ENCODE measurements at places on chromosomes 13 and 19.

- DNase-seq = peak; percentile 72
Measured at GRCh38 chr19:46065486-46066071, 24.8 kb upstream of the IGFL4 start.

- DNase-seq = no peak
Measured at GRCh38 chr13:71661921-71662320, 205.1 kb downstream of the DACH1 start.

DNA sequence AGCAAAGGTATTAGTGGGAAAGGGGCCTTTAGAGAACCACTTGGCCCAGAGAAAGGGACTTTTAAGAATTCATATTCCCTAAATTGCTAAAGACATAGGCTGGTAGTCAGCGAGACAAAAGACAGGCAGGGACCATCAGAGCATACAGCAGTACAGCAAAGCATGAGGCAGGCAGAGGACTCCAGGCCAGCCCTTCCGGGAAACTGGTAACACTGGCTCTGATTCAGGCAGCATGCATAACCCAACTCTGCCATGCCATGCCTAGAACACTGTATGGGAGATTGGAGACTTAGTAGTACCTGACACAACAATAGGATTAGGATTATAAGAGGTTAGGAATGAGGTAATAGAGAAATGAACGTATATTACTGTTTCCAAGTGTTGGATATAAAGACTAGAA lies 34.9 kb downstream of the CAB39L start:
- DNase-seq = peak; percentile 8

DNA sequence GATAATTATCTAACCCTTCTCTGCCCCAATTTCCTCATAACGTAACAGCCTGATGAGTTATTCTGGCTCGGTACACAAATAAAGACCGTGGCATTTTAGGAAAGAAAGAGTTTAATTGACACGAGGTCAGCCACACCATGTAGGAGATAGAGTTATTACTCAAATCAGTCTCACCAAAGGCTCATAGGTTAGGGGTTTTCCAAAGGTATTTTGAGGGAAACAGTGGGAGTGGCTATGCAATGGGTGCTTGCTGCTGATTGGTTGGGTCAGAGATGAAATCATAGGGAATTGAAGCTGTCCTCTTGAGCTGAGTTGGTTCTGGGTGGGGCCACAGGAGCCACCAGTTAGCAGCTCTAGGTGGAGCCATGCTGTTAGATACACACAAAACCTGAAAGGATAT lies 137.5 kb downstream of the FREM2 start:
- no peak for DNase-seq

GRCh38 chr19:47725759-47726401 lies 12.7 kb downstream of the EHD2 start:
- no peak for DNase-seq

DNA sequence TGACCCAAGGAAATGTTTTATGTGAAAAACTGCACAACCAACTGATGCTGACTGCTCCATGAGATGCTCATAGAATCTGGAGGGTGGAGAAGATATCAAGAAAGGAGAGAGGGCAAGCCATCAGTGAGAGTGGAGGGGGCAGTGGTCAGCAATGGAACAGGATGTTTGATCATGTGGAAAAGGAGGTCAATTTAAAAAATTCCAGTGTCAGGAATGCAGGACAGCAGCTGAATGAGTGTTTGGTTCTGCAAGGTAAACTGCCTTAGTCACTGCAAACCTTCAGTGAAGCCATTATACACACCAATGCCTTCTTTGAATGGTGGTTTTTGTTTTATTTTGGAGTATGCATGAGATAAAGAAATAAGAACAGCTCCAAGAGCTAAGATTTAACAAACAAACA lies 121.5 kb downstream of the FGF14 start:
- no peak for DNase-seq

DNA sequence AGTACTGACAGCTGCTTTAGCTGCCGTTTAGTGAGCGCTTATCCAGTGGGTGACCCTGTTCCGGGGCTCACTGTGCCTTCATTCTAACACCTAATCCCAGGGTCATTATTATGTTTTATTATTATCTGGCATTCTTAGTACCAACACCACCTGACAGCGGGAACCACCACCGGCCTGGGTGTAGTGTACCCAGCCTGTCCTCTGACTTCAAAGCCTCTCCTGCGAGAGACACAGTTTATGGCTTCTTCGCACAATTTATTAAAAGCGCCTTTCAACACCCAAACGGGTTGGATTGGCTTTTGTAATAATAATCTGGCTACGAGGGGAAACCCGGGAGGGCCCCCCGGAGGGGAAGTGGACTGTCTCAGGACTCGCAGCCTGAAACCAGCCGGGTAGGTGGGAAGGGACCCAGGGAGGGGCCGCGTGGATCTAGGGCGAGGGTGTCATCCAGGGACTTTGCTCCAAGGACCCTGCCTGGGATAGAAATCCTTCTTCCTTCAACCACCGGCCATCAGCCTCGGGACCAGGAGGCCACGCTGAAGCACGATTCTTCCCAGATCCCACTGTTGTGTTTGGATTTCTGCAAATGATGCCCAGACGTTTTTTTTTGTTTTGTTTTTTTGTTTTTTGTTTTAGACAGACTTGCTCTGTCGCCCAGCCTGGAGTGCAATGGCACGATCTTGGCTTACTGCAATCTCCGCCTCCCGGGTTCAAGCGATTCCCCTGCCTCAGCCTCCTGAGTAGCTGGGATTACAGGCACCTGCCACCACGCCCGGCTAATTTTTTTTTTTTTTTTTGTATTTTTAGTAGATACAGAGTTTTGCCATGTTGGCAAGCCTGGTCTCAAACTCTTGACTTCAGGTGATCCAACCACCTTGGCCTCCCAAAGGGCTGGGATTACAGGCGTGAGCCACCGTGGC lies 1.6 kb upstream of the ZBTB7A start:
- peak; percentile 31 for DNase-seq

- DNase-seq = no peak
Measured at GRCh38 chr13:112071723-112072533, 5.0 kb downstream of the SOX1 start.

DNA sequence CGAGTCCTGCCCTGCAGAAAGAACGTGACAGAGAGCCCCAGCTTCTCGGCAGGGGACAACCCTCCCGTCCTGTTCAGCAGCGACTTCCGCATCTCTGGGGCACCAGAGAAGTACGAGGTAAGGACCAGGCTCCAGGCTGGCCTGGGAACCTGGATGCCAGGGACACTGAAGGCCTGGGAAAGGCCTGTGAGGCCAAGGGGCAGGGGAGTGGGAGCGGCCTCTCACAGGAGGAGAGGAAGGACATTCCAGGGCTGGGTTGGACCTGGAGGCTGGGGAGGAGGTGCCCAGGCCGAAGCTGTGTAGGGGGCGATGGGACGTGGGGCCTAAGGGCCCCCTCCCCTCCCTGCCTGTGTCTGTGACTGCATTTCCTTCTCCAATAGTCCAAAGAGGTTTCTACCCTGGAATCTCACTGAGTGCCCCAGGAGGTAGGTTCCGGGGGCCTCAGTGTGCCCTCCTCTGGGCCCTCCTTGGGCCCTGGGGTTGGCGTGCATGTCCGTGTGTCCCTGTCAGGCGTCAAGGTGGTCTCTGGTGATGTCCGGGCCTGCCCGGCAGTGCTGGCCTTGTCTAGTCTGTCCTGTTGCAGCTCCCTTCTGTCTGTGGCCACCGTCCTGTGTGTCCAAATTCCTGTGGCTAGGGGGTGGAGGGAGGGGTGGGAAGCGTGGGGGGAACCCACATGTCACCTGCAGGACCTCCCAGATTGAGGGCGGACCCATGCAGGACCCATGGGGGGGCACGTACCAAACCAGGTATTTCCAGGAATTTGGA lies 16.9 kb upstream of the CD22 start:
- DNase-seq = no peak

- DNase-seq = no peak
Measured at GRCh38 chr13:105290596-105290995, 1244.9 kb downstream of the EFNB2 start.

GRCh38 chr13:50107205-50107604 lies 92.0 kb downstream of the KCNRG start:
- no peak for DNase-seq

DNA sequence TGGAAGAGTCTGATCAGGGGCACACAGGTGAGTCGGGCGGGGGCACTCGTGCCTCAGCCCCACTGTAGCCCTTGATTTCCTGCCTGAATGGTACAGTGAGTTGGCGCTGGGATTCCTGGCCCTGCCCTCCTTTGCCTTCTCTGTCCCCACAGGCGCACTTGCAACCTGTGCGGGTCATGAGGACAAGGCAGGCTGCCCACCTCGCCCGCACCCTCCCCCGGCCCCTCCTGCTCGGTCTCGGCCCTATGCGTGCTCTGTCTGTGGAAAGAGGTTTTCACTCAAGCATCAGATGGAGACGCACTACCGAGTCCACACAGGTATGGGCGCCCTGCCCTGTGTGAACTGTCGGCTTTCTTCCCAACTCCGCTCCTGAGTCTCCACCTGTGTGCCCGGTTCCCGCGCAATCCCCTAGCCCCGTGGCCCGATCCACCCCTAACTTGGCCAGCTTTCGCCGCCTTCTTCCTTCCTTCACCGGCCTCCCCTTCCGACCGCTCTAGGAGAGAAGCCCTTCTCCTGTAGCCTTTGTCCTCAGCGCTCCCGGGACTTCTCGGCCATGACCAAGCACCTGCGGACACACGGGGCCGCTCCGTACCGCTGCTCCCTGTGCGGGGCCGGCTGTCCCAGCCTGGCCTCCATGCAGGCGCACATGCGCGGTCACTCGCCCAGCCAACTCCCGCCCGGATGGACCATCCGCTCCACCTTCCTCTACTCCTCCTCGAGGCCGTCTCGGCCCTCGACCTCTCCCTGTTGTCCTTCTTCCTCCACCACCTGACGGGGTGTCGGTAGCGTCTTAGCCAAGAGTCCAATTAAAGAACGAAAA lies 1.6 kb upstream of the KMT2B start:
- DNase-seq = peak; percentile 71

- no peak for DNase-seq
Measured at GRCh38 chr19:1035998-1036621, 3.8 kb upstream of the ABCA7 start.

- no peak for DNase-seq
Measured at GRCh38 chr13:24491845-24492244, 20.7 kb downstream of the PARP4 start.

- no peak for DNase-seq
Measured at GRCh38 chr19:3958836-3959765, 11.8 kb downstream of the DAPK3 start.

- DNase-seq = no peak
Measured at GRCh38 chr13:78258304-78258703, 339.7 kb upstream of the EDNRB start.

DNA sequence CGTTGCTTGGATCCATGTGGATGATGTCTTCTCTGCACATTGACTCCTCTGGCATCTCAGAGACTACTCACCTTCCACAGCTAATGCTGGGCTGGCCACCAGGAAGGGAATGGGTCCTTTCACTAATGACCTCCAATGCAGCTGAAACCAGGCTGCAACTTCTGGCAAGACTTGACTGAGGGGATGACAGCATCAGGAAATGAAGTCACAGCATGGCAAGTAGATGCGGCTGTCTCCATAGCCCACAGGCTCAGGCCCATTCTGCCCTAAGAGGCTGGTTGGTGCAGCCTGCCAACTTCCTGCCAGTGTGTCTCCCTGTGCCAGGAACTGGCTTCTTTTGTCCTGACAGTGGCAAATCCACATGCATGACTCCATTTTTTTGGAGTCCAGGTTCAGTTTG lies 467.3 kb downstream of the TSHZ3 start:
- DNase-seq = no peak

Data from GM23248 (cell line).